ENCODE measurements at places on chromosomes 2 and 18.

DNA sequence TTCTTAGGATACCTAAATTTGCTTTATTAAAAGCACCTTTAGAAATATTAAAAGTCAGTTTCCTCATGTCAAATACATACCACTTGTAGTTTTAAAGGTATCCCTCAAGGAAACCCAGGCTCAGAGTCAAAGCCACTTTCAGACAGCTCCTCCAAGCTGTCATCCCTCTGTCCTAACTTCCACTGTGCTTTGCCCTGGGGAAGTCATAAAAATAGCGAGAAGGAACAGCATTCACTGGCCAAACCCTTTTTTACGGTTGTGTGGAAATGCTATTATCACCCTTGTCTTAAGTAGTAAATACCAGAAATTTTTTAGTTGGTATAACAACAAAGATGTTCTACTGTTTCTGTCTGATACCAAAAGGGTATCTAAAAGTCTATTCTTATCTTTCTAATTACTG, 680.5 kb downstream of the ZEB2 start:
- no peak for DNase-seq

DNA sequence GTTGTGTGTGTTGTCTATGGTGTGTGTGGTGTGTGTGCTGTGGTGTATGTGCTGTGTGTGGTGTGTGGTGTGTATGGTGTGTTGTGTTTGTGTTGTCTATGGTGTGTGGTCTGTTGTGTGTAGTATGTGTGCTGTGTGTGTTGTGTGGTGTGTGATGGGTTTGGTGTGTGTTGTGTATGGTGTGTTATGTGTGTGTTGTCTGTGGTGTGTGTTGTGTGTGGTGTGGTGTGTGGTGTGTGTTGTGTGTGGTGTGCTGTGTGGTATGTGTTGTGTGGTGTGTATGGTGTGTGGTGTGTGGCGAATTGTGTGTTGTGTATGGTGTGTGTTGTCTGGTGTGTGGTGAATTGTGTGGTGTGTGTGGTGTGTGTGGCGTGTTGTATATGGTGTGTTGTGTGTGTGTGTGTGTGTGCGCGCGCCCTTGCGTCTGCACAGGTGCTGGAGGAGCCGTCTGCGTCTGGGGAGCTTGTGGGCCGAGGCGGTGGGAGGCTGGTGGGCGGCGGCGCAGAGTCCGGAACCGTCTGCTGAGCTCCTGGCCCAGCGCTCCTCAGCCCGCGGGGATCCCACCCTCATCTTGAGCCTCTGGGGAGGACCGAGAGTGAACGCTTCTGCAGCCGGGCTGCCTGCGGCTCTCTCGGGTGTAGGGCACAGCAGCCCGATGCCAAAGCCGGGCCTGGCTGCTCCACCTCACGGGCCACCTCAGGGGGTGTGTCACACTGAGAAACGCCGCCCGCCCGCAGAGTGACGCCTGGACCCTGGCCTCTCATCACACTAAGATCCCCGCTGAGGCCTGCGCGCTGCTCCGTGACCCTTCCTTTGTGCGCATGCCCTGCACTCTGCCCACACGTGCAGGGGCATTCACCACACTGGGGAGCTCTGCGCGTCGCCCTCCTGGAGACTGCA, 8.8 kb upstream of the ADI1 start:
- no peak for DNase-seq

GRCh38 chr2:62339837-62340236, 143.9 kb downstream of the B3GNT2 start:
- DNase-seq, result no peak

GRCh38 chr2:99827296-99827999, 314.9 kb downstream of the AFF3 start:
- no peak for DNase-seq
